ENCODE measurements at places on chromosomes 6 and 20.

GRCh38 chr20:44017905-44018258 is 103.2 kb downstream of the TOX2 start:
- no peak for DNase-seq

DNA sequence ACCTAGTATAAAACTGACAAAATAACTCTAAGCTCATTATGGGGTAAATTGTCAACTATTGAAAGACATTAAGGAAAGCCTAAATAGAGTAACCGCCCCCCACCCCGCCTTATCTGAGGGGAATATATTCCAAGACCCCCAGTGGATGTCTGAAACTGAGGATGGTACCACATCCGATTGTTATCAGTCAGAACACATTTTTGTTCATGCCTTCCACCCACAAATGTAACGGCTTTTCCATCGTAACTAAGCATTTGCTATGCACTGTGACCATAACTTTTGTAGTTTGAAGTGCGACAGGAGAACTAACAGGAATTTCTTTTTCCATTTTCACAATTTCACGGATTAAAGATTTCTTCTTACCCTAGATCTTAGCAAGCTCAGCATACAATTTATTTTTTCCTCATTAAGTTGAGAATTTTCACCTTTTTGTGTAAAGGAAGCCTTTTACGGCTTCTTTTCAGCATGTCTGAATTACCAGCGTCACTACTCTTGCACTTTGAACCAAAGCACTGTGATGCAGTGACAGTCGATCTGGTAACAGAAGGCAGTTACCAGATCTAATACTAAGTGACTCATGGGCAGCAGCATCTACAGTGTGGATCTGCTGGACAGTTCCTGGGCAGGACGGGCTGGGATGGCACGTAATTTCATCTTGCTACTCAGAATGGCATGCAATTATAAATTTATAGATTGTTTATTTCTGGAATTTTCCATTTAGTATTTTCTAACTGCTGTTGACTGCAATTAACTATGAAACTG is 11.8 kb downstream of the CFAP61 start:
- no peak for DNase-seq

GRCh38 chr20:36820073-36820472 is 46.5 kb upstream of the DSN1 start:
- no peak for DNase-seq

GRCh38 chr20:31698803-31699718 is 23.6 kb downstream of the BCL2L1 start:
- no peak for DNase-seq

DNA sequence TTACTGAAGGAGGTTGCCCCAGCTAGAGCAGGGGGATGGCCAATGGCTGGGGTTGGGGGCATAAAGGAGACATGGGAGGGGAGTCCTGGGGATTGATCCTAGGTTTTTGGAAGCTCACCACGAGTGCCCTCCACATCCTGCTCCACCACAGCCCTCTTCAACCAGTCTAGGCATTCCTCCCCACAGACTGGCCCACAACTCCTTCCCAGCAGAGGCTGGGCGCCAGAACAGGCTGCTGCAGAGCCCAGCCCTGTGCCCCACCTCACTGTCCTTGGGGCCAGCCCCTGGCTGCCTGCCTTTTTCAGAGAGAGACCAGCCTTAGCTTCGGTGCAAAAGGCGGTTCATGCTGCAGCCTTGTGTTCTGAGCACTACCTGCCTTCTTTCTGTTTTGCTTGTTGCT is 16.4 kb downstream of the RPP40 start:
- DNase-seq: no peak

- DNase-seq: no peak
These were observed 141.3 kb upstream of the HMGN3 start for GRCh38 chr6:79375635-79376337.

- no peak for DNase-seq
These were observed 40.8 kb downstream of the ANKEF1 start for GRCh38 chr20:10075606-10076005.

- DNase-seq: no peak
These were observed 33.1 kb upstream of the CMTR1 start for GRCh38 chr6:37399795-37400490.

- DNase-seq: no peak
These were observed 398.8 kb downstream of the RNF144B start for GRCh38 chr6:18785810-18786490.

- no peak for DNase-seq
These were observed 62.8 kb upstream of the APCDD1L start for GRCh38 chr20:58577871-58578598.

DNA sequence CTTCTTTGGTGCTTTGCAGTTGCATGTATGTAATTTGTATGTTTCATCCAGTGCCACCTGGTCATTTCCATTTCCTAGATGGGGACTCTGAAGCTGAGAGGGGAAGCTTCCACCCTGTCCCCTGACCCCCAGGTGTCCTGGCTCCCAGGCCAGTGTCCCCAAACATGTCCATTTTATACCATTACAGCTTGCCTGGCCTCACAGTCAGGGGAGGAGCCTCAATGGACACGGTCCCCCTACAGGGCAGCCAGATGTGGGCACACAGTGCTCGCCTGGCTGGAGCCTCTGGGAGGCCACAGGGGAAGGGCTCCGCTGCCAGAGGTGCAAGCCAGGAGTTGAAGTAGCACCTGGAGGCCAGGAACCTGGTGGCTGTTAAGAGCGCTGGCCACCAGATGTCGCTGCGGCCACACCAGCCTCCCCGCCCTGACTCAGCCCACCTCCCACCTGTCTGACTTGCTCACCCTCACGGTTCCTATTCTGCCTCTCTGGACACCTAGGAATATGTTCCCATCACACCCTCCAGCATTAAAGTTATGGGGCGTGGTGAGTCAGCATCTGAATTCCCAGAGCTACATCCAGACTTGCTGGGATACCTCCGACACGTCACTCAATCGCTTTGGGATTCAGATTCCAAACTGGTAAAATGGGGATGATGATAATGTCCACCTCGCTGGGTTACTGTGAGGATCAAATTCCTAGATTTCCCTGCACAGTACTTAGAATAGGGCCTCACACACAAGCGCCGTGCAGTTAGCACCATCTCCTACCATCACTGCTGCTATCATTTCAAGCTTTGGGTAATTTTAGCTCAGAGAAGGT is 107.4 kb downstream of the SULF2 start:
- no peak for DNase-seq

GRCh38 chr6:84019141-84019841 is 14.3 kb upstream of the MRAP2 start:
- DNase-seq: no peak

DNA sequence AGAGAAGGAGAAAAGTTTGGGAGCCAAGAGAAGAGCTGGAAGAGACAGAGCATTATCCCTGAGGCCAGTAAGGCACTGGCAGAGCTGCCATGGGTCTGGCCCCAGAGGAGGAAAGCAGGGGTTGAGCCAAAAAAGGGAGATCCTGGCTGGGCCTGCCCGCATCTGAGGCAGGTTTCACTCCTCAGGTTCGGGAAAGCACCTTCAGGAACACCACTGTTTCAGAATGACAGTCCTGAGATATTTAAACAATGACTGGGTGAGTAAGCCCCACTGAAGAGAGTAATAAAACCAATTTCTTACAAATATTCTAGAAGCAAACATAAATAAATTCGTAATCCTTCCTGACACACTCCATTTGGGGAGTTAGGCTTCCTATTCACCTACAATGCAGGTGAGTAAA is 152.2 kb downstream of the BACH2 start:
- no peak for DNase-seq

GRCh38 chr6:113809826-113810225 is 47.3 kb upstream of the MARCKS start:
- DNase-seq: no peak

DNA sequence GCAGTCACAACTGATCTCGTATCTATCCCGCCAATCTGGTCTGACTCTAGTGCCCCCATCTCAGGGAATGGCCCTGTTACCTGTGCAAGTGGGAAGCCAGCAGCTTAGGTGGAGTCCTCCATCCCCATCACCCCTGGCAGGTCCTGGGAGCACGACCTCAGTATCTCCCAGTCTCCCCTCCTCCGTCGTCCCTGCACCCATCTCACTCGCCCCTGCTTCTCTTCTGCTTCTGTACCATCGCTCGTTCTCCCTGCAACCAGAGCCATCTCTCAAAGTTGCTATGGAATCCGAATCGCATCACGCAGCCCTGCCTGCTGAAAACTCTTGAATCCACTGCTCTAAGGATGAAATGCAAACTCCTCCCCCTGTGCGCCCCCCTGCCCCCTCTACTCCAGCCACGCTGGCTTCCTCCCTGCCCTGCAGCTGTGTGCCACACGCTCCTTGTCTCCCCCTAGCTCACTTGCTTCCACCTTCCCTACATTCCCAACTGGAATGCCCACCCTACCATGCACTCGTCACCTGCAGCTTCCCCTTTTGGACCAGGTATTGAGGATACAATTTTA is 64.0 kb upstream of the PTGIS start:
- no peak for DNase-seq

GRCh38 chr6:63529498-63529897 is 42.8 kb upstream of the LOC128125822 start:
- no peak for DNase-seq

DNA sequence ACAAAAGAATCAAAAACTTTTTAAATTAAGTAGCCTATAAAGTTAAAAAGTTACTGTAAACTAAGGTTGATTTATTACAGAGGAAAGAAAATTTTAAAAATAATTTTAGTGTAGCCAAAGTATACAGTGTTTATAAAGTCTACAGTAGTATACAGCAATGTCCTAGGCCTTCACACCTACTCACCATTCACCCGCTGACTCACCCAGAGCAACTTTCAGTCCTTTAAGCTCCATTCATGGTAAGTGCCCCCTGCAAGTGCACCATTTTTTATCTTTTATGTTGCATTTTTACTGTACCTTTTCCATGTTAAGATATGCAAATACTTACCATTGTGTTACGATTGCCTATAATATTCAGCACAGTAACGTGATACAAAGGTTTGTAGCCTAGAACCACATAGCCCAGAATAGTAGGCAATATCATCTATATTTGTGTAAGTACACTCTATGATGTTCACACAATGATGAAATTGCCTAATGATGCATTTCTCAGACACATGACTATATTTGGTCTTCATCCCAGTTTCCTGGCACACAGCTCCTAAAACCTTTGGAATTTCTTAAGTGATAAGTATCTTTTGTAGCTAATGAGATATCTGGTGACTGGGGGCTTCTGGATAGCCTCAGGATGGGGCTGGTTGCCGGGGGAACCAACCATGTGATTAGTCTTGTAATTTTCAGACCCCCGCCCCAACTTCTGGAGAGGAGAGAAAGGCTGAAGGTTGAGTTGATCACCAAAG is 111.0 kb downstream of the MRPL14 start:
- no peak for DNase-seq

GRCh38 chr6:39018103-39018502 is 30.5 kb upstream of the GLP1R start:
- no peak for DNase-seq

DNA sequence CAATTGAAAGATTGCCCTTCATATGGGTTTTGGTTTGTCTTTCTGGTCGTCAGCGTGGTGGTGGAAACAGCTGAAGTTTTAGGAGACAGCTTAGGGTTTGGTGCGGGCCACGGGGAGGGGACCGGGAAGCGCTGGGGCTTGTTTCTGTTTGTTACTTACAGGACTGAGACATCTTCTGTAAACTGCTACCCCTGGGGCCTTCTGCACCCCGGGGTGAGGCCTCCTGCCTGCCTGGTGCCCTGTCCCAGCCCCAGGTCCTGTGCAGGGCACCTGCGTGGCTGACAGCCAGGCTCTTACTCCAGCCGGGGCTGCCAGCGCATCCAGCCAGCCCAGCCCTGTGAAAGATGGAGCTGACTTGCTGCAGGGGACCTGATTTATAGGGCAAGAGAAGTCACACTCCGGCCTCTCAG is 22.8 kb downstream of the NPEPL1 start:
- DNase-seq: no peak

GRCh38 chr20:36836591-36837269 is 39.2 kb upstream of the TLDC2 start:
- DNase-seq: no peak

DNA sequence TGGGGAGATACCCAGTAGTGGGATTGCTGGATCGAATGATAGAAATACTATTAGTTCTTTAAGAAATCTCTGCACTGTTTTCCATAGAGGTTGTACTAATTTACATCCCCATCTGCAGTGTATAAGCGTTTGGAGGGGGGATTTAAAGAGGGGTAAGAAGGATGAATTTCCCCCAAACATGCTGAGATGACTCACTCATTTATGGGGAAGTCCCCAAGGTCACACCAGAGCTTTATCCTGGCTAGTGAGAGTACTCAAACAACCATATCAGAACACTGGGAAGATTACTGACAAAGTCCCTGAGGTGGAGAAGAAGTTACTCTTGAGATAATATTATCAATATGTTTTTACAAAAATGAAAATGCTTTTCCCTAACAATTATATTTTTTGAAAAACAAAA is 44.0 kb downstream of the ROS1 start:
- DNase-seq: no peak

GRCh38 chr20:60036746-60037499 is 78.7 kb downstream of the CDH26 start:
- DNase-seq: no peak

DNA sequence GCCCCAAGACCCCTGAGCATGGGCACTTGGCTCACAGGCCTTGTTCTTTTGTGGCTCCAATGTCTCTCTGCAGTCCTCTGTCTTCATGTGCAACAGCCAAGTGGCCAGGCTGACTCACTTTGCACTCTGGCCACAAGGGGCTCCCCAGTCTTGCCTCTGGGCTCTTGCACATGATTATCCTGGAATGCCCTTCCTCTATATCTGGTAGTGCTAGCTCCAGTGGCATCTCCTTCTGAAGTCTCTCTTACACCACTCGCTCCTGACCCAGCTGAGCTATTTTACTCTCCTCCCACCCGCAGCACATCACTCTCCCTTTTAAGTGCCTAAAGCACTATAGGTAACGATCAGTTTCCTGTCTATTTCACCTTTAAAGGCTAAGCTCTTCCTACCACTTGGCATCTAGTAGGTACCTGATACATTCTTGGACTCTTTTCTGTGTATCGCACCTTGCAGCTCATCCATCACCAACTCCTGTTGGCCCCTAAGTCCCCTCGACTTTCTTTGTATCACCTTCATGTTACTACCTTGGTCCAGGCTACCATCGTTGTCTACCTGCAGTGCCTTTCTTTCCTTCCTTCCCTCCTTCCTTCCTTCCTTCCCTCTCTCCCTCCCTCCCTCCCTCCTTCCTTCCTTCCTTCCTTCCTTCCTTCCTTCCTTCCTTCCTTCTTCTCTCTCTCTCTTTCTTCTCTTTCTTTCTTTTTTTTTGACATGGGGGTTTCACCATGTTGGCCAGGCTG is 211.9 kb upstream of the RNF24 start:
- DNase-seq: no peak

- DNase-seq: no peak
These were observed 21.8 kb upstream of the RAB23 start for GRCh38 chr6:57243954-57244353.

DNA sequence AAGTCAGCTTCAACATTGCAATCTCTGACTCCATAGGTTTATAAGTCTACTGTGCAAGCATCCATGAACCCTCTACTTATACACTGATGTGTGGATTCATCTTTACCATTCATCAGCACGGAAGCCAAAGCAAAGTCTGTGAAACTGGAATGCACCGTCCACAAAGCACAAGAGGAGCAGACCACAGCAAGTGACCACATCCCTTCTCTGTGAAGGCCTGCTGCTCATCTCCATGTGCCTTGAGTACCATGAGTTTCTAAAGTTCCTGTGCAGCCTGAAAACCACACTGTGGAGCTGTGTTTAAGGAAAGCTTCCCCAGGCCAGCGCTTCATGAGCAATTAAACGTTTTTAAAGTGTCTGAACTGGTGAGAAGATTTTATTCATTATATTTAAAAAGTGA is 20.0 kb downstream of the GABRR1 start:
- no peak for DNase-seq
